ENCODE measurements at places on chromosomes 11 and 22.

GRCh38 chr11:65434057-65434666 is 11.6 kb downstream of the NEAT1 start:
- H3K27me3 ChIP-seq: no peaks in the 10 kb centered on the region
- H3K4me3 ChIP-seq: no peak overlapping the region
- DNase-seq: no peak

- H3K36me3 ChIP-seq: no peaks in the 10 kb centered on the region
- H3K27me3 ChIP-seq: peaks cover 30% of the 10 kb centered on the region
- no peak overlapping the region for H3K4me3 ChIP-seq
- H3K27ac ChIP-seq: no peak overlapping the region
Measured at GRCh38 chr22:49583341-49583740, 244.3 kb downstream of the BRD1 start.

GRCh38 chr11:132655187-132655855 is 877.0 kb downstream of the OPCML start:
- H3K27me3 ChIP-seq: no peaks in the 10 kb centered on the region
- H3K36me3 ChIP-seq: no peaks in the 10 kb centered on the region
- no peak overlapping the region for H3K4me3 ChIP-seq
- H3K27ac ChIP-seq: no peak overlapping the region

GRCh38 chr11:63920939-63921417 is 4.0 kb upstream of the RCOR2 start:
- H3K36me3 ChIP-seq: no peaks in the 10 kb centered on the region
- peaks cover 11% of the 10 kb centered on the region for H3K4me1 ChIP-seq
- DNase-seq: peak; percentile 40
- H3K27me3 ChIP-seq: no peaks in the 10 kb centered on the region
- peak overlapping the region; percentile 73 for H3K4me3 ChIP-seq
- peak overlapping the region; percentile 89 for H3K27ac ChIP-seq

GRCh38 chr22:48100685-48101417 is 1338.4 kb downstream of the TBC1D22A start:
- H3K27ac ChIP-seq: no peak overlapping the region
- DNase-seq: no peak
- H3K36me3 ChIP-seq: no peaks in the 10 kb centered on the region
- no peak overlapping the region for H3K4me3 ChIP-seq
- H3K27me3 ChIP-seq: peaks cover 42% of the 10 kb centered on the region

- H3K27me3 ChIP-seq: no peaks in the 10 kb centered on the region
- no peak overlapping the region for H3K27ac ChIP-seq
- H3K4me3 ChIP-seq: no peak overlapping the region
- no peak for DNase-seq
- no peaks in the 10 kb centered on the region for H3K4me1 ChIP-seq
Measured at GRCh38 chr11:127017482-127017881, 16.9 kb upstream of the KIRREL3 start.

DNA sequence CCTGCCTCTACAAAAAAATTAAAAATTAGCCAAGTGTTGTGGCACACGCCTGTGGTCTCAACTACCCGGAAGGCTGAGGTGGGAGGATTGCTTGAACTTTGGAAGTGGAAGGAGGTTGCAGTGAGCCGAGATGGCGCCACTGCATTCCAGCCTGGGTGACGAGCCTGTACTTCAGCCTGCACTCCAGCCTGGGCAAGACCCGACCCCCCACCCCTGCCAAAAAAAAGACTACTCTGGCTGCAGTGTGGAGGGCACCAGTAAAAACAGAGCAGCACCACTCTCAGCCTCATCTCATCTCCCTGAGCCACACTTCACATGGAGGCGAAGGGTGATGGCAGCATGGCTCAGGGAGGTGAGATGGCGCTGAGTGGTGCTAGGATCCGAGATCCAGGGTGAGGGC is 50.3 kb upstream of the THY1 start:
- no peaks in the 10 kb centered on the region for H3K4me1 ChIP-seq
- no peak overlapping the region for H3K27ac ChIP-seq
- H3K36me3 ChIP-seq: no peaks in the 10 kb centered on the region
- no peak overlapping the region for H3K4me3 ChIP-seq
- DNase-seq: no peak

- H3K27ac ChIP-seq: no peak overlapping the region
- H3K36me3 ChIP-seq: no peaks in the 10 kb centered on the region
- no peaks in the 10 kb centered on the region for H3K4me1 ChIP-seq
Measured at GRCh38 chr11:134967746-134968145, 555.7 kb upstream of the B3GAT1 start.

DNA sequence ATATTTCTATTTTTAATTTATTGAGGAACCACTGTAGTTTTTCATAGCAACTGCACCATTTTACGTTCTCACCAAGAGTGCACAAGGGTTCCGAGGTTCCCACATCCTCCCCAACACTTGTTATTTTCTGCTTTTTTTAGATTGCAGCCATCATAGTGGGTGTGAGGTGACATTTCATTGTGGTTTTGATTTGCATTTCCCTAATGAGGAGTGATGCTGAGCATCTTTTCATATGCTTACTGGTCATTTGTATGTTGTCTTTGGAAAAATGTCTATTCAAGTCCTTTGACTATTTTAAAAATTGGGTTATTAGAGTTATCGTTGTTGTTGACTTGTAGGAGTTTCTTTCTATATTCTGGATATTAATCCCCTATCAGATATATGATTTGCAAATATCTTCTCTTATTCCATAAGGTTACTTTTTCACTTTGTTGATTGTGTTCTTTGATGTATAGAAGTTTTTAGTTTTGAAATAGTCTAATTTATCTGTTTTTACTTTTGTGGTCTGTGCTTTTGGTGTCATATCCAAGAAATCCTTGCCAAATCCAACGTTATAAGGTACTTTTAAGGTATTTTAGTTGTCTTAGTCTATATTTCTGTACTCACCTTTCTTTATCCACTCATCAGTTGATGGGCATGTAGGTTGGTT is 9.0 kb downstream of the NEAT1 start:
- H3K27me3 ChIP-seq: no peaks in the 10 kb centered on the region
- no peak overlapping the region for H3K4me3 ChIP-seq
- peaks cover 8% of the 10 kb centered on the region for H3K4me1 ChIP-seq
- DNase-seq: no peak

DNA sequence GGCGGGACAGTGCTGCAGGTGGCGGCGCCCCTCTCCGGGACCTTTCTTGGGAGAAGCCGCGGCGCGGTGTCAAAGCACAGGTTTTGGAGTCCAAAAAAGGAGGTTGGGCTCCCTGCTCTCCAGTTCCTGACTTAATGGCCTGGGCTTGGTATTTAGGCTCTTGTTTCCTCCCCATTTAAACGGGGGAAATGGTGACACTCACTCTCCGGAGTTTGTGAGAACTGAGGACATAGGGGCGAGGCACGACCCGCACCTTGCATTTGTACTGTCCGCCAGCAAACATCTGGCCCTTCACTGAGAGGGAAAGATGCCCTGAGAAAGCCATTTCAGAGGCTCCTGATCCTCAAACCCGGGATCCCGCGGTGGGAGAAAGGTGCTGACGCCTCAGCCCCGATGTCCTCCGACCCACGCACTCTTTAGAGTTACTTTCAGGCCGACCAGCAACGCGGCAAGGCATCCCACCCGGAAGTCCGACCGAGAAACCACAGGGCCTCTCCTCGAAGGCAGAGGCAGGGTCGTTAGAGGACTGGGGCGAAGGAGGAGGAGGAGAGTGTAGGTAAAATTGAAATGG is 2.9 kb upstream of the WDR74 start:
- DNase-seq: peak; percentile 78
- no peaks in the 10 kb centered on the region for H3K4me1 ChIP-seq
- no peaks in the 10 kb centered on the region for H3K36me3 ChIP-seq

- no peaks in the 10 kb centered on the region for H3K36me3 ChIP-seq
- no peaks in the 10 kb centered on the region for H3K4me1 ChIP-seq
- no peak overlapping the region for H3K27ac ChIP-seq
- DNase-seq: no peak
Measured at GRCh38 chr11:46948378-46949131, 12.0 kb downstream of the CSTPP1 start.

DNA sequence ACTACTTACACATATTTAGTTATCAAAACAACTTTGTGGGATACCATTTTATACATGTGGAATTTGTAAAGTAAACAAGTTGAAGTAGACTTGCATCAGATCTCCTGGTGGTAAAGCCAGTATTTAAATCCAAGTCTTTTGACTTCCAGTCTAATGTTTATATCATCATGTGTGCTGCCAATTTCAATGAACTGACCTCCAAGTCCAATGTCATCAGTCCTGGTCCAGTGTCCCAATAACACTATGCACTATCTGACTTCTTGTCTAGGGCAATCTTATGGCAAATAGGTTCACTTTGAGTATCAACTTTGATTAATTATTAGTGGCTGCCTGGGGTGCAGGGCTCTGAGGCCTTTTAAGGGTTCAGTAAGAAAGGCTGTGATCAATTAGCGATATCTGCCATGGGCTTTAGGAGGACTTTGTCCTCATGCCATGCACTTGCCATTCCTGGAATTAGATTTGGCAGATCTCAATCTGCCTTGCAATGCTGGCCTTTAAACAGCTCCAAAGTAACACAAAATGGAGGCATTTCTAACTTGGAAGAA is 9.6 kb upstream of the PTS start:
- H3K4me3 ChIP-seq: no peak overlapping the region
- no peak overlapping the region for H3K27ac ChIP-seq
- H3K4me1 ChIP-seq: no peaks in the 10 kb centered on the region
- no peaks in the 10 kb centered on the region for H3K27me3 ChIP-seq
- H3K36me3 ChIP-seq: no peaks in the 10 kb centered on the region

GRCh38 chr11:65390996-65391395 is 4.6 kb downstream of the FRMD8 start:
- peak overlapping the region; percentile 34 for H3K4me3 ChIP-seq
- no peaks in the 10 kb centered on the region for H3K36me3 ChIP-seq
- H3K27ac ChIP-seq: peak overlapping the region; percentile 62
- DNase-seq: peak; percentile 53
- peaks cover 16% of the 10 kb centered on the region for H3K4me1 ChIP-seq

- H3K36me3 ChIP-seq: no peaks in the 10 kb centered on the region
- DNase-seq: no peak
- H3K4me3 ChIP-seq: no peak overlapping the region
- no peak overlapping the region for H3K27ac ChIP-seq
- no peaks in the 10 kb centered on the region for H3K4me1 ChIP-seq
Measured at GRCh38 chr11:119772641-119773415, 43.8 kb upstream of the NECTIN1 start.

DNA sequence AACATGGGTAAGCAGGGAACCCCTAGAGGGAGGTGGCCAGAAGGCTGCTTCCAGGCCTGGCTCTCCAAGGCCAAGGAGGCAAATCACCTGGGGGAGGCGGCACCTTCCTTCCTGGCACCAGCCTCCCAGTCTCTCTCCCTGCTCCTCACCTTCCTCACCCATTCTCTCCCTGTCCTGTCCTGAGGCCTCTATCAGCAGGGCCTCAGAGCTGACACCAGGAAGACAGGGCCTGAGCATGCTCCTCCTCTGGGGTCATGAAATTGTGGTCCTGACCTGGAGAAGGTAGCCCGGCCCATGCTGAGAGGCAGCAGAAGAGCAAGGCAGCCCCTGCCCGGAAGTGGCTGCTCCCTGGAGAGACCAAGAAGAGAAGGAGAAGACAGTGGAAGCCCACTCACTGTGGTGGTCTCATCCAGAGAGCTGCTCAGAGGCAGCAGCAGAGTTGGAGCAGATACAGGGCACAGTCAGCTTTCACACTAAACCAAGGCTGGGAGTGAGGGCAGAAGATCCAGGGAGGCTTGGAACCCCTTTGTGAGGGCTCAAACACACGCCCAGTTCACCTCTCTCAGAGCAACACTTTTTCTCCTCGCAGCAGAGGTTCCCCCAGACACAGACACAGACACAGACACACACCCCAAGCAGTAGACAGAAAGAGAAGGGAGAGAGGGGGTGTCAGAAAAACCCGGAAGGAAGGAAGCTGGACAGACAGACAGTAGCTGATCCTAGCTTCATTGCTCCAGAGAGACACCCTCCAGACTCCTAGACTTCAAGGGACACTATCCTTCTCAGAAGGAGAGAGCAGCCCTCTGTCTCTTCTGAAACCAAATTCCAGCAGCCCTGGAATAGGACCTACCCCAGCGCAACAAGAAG is 1.8 kb downstream of the BCL9L start:
- H3K4me1 ChIP-seq: peaks cover 47% of the 10 kb centered on the region
- H3K4me3 ChIP-seq: peak overlapping the region; percentile 76
- no peak overlapping the region for H3K27ac ChIP-seq
- H3K27me3 ChIP-seq: no peaks in the 10 kb centered on the region
- DNase-seq: no peak
- H3K36me3 ChIP-seq: no peaks in the 10 kb centered on the region

DNA sequence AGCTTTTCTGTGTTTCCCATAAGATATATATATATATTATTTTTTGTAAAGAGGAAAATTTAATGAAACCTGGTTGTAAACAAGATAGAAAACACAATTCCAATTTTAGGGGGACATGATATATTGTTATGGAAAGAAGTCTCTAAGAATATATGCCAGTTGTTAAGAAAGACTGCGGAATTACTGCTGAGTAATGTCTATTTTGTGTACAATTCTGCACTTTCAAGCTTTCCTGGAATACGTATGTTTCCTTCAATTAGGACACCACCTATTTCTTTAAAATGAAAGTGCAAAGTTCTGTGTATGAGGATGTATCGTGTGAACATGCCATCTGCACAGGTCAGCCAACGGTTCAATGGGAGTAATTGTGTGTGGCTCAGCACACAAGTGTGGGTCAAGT is 760.2 kb downstream of the BRD1 start:
- H3K27ac ChIP-seq: no peak overlapping the region
- H3K36me3 ChIP-seq: no peaks in the 10 kb centered on the region
- H3K27me3 ChIP-seq: peaks cover 36% of the 10 kb centered on the region

DNA sequence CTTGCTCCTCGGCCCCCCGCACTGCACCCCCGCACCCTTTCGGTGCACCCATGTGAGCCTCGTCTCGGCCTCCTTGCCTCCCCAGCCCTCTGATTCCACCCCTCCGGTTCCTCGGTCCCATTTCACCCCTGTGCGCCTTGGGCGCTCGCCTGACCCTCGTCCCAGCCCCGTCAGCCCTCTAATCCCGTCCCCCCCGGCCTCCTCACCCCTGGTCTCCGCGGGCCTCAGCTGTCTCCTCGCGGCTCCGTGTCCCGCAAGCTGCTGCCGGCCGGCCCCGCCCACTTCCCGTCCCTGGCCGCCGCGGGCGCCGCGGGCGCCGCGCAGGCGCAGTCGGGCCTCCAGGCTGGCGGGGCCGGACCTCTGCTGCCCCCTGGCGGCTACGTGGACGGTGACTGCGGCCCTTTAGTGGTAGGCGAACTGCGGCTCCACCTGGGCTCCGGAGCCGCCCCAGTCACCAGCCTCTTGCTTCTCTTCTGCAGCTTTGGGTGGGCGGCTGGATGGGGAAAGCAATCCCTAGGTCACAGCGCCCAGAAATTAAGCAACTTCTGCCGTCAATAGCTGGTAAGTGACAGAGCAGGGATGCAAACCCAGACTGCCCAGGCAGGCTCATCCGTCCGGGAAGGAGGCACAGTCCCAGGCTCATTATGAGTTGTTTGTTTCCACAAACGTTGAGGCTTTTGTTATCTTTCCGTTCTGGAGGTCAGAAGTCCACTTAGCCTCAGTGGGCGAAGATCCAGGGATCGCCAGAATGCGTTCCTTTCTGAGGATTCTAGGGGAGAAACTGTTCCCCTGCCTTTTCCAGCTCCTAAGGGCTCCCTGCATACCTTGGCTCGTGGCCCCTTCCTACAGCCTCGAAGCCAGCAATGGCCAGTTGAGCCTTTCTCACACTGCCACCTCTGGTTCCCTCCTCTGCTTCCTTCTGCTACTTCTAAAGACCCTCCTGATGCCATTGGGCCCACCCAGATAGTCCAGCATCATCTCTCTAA is at the start of gene PPM1F:
PPM1F (minus strand) TSS at position 263 of the 986 bp plus-strand sequence. CDS start 6,800 bp downstream, outside the sequence.
- peak; percentile 91 for DNase-seq
- peak within 1 kb of the TSS; percentile 67 for H3K4me3 ChIP-seq
- no peaks in the 10 kb centered on the region for H3K27me3 ChIP-seq
- no peaks in the 10 kb centered on the region for H3K36me3 ChIP-seq
- peak within 1 kb of the TSS; percentile 79 for H3K27ac ChIP-seq
- peaks cover 5% of the 10 kb centered on the region for H3K4me1 ChIP-seq

All from SJCRH30 (cell line).